ENCODE measurements at places on chromosomes 5 and 9.

DNA sequence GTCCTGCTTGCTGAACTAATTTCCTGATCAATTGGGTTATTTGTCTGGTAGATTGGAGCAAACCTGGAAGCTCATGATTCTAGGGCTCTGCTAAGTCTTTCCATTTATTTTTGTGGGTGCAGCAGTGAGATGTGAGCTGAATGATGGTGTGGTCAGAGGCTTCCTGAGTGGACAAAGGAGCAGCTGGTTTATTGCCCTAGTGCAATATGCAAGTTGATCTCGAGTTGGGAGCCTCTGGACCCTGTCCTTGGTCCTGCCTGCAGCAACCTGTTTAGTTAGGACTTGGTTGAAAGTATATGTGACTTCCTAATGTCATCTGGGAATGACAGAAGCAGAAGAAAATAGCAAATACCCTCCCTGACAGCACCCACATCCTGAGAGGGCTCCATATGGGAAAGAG, 4.2 kb upstream of the UNC5A start:
- no peak for DNase-seq

DNA sequence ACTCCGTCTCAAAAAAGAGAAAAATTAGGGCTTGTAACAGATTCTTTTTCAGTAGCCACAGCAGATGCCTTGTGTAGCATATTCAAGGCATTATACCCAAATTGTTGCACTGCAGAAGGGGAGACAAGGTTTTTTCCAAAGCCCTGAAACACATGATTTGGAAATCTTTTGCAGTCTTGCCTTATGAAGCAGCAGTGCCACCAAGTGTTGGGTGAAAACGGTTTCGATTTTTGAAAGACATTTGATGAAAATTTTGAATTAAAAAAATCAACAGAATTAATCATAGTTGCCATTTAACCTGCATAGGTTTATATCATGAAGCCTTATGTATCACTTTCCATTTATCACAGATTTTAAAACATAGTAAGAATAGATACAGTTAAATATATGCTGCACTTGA, 479.5 kb downstream of the TAF11L14 start:
- DNase-seq, result peak; percentile 11

- DNase-seq, result no peak
Observed at GRCh38 chr5:59586841-59587240, 306.7 kb downstream of the PDE4D start.

DNA sequence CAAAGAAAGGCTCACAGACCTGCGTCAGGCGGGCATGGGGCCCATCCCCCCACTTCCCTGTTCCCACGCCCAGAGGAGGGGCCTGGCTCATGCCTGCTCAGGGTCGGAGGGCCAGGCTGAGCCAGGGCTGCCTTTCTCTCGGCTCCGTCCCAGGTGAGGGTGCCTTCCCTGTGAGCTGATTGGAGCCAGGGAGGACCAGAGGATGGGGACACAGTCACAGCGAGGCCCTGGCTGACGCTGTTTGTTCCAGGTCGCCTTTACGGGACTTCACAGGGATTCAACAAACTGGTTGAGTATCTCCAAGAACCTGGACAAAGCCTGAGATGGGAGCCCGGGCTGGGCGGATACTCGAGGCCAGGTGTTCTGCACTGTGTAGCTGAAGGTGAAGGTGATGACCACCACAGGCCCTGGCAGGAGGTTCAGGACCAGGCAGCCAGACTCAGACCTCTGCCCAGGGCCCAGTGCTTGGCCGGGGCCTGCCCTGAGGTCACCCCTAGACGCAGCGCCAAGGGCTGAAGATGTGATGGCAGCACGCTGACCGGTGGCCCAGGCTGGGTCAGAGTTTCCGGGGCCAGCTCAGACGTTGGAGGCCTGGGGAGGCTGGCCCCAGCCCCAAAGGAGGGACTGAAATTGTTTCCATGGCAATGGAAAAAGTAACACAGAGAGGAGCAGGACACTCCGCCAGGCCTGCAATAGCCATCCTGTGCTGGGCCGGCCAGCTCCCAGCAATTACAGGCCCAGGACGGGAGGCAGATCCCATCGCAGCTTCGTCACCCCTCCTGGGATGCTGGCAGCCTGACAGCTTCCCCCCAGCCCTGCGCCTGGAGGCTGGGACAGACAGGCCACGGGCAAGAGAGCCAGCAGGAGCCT, 65.3 kb upstream of the ADAMTS2 start:
- no peak for DNase-seq

DNA sequence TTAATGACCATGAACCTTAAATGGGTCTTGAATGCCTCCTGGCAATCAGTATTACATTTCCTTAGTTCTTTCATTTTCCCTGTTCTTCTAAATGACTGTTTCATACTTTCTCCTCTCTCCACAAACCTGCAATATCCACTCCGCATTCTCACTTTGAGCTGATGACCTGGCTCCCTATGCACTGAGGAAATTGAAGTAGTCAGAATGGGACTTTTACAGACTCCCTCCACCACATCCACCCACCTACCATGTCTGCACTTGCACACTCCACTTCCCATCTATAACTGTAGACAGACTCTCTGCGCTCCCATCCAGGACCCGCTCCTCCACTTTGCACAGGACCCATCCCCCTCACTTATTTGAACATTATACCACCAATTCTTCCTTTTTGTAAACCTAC, 36.2 kb upstream of the GZMA start:
- DNase-seq, result no peak

DNA sequence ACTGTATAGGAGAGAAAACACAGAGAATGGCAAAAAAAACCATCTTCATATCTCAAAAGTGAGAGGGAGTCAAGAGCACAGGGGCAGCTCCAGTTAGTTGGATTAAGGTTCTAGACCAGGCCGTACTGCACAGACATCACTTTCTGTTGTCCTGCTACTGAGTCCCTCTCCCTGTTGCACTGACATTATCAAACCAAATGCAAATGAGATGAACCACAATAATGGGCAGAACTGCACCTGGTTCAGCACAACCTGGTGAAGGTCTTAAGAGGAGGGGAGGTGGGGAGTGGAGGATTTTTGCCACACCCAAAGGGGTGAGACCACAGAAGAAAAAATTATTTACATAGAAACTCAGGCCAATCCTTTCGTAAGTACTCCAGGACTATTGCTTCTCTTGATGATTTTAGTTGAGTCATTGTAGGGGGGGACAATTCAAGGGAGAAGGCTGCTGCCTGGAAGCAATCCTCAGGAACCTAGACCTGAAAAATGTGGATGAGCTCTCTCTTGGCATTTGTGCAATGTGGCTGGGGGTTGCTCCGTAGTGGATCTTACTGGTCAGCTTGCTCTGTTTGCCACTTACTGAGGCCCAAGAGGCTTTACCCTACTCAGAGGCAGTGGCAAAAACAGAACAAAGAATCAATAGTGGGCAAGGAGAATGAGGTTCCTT, 94.5 kb upstream of the PPP1R2B start:
- no peak for DNase-seq

- no peak for DNase-seq
Observed at GRCh38 chr9:114003758-114004157, 74.3 kb downstream of the AMBP start.

GRCh38 chr5:154059039-154059430, 20.3 kb downstream of the MFAP3 start:
- no peak for DNase-seq

DNA sequence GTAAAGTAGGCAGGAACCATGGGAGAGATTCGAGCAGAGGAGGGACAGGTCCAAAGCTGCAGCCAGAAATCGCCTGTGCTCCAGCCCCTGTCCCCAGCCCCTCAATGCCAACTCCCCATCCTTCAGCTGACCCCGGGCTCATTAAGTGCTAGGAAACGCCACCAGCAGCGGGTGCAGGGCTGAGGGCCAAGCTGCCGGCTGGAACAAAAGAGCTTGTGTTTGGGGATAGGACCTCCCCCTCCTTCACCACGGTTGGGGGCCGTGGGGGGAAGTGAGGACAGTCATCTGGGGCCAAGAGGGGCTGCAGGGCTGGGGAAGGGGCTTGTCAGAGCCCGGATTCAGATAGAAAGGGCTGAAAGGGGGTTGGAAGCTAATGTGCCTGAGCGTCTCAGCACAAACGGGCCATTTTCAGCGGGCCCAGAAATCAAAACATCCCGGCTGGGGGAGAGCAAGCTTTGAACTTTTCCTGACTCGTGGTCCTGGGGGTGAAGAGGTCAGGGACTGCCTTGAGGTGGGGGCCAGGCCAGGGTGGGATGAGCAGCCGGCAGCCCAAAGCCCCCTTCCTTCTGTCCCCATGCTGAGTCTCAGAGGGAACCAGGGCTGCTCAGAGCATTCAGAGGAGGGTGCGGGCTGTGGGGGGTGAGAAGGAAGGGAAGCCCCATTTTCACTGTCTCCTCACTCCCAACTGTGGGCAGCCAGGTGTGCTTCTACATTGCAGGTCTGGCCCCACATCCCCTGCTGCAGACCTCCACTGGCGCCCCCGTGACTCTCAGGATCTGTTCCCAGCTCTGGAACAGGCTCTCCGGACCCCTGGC, 69.4 kb upstream of the DAB2IP start:
- DNase-seq, result peak; percentile 38

DNA sequence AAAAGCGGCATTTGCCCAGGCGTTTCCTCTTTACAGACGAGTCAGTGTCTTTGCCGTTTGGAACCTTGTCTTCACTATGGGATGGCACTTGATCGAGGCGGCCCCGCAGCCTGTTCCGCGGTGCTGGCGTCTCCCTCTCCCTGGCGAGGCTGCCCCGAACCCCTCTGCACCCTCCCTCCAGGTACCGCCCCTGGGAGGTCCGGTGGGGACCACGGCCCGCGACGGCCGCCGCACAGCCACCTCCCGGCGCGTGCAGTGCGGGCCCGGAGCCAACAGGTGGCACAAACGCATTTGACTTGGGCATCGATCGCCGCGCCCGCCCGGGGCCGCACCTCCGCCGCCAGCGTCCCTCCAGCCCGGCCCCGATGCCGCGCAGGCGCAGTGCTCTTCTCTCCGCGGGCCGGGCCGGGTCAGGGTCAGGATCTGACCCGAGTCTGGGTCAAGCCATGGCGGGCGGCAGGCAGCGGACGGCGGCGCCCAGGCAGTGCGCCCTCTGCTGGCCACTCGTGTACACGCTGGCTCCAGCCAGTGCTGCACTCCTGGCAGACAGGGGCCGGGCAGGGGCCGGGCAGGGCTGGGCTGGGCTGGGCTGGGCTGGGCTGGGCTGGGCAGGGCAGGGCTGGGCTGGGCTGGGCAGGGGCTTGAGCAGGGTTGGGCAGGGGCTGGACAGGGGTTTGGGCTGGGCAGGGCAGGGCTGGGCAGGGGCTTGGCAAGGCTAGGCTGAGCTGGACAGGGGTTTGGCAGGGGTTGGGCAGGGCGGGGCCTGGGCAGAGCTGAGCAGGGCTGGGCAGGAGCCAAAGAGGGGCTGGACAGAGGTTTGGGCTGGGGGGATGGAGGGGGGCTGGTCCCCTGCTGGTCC, 155.8 kb upstream of the IRX4 start:
- peak; percentile 47 for DNase-seq

DNA sequence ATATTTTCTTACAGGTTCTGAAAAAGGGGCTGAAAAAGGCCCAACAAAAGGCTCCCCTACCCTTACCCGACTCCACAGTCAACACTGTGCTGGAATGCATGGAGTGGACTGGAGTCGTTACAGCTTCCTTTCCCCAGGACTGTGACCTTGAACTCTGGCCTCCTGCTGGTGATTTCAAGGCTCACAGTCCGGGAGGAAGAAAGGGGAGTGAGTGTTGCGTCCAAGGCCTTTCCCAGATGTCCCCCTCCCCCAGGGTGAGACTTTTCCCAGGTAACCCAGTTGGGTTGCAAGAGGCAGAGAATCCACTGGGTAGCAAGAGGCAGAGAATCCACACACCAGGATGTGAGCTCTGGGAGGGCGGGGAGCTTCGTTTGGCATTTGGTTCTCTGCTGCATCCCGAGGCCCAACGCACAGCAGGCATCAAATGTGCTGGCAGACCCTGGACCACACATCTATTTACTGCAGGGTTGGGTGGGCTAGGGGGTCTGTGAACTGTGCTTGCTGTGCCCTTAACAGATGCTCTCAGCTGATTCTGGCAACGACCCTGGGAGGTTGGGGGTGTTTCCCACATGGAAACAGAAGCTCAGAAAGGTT, 37.5 kb downstream of the FABP6 start:
- DNase-seq, result no peak

- no peak for DNase-seq
Observed at GRCh38 chr5:115028557-115028956, 141.2 kb downstream of the TRIM36 start.

- no peak for DNase-seq
Observed at GRCh38 chr5:116865651-116866050, 291.0 kb upstream of the SEMA6A start.

GRCh38 chr5:56985936-56986625, 34.2 kb upstream of the MIER3 start:
- no peak for DNase-seq

DNA sequence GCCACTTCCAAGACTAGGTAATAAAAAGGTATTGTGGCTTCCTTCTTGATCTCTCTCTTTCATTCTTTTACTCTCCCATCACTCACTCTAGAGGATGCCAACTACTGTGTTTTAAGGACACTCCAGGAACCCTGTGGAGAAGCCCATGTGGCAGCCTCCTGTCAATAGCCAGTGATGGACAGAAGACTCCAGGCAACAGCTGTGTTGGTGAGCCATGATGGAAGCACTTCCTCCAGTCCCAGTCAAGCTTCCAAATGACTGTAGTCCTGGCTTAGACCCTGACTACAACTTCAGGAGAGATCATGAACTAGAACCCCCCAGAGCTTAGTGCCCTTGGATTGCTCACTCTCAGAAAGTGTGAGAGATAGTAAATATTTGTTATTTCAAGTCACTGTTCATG, 123.9 kb downstream of the PPP2R2B start:
- no peak for DNase-seq

DNA sequence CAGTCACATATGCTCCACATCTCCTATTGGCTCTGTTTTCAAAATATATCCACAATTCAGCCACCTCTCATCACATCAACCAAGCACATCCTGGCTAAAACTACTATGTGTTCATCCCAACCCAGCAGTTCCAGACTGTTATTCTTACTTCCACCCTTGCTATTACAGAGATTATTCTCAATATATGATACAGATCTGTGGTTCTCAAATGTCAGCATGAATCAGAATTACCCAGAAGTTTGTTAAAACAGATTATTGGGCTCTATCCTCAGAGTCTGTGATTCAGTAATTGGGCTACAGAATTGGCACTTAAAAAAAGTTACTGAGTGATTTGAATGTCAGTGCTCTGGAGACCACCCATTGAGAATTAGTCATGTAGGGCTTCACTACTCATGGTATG, 78.8 kb upstream of the IZUMO3 start:
- no peak for DNase-seq
